ENCODE measurements at places on chromosomes 13 and 19. TPM values are rescaled to one million over a fixed set of nuclear protein-coding genes. Genes with fewer than 3 reads are reported as not detected.

DNA sequence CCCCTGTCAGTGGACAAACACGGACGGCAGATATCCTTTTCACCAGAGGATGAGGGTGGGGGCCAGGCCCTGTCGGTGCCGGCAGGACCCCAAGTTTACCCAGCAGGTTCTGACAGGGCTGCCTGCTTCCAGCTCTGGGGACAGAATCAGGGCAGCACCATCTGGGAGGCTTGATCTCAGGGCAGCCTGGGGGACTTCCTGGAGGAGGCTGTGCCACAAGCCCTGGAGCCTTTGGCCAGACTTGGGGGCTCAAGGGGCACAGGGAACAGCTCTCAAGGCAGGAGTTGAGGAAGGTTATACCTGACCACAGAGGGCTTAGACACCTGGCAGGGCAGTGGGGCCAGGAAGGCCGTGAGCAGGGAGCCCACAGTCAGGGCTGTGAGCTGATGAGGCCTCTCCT, 45.2 kb downstream of the COMP start:
- no peak for DNase-seq

DNA sequence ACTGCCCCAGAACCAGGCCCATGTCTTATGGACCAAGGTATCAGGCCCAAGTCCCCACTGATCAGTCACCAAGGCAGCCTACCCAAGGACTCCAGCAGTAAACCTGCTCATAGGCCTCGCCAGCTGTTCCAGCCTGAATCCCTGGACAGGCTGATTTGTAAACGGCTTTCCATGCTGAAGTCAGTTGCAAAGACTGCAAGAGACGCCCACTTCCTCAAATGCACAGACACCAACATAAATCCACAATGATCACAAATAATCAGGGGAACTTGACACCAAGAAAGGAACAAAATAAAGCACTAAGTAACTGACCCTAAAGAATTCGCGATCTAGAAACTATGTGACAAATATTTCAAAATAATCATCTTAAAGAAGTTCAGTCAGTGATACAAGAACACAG, 75.2 kb downstream of the RXFP2 start:
- no peak for DNase-seq

The PALM gene
- 43.7 TPM for total RNA-seq

The CHAF1A gene
- 69.9 TPM for total RNA-seq

- DNase-seq = no peak
These were observed 1476.5 kb upstream of the PRR20A start for GRCh38 chr13:55664178-55664577.

DNA sequence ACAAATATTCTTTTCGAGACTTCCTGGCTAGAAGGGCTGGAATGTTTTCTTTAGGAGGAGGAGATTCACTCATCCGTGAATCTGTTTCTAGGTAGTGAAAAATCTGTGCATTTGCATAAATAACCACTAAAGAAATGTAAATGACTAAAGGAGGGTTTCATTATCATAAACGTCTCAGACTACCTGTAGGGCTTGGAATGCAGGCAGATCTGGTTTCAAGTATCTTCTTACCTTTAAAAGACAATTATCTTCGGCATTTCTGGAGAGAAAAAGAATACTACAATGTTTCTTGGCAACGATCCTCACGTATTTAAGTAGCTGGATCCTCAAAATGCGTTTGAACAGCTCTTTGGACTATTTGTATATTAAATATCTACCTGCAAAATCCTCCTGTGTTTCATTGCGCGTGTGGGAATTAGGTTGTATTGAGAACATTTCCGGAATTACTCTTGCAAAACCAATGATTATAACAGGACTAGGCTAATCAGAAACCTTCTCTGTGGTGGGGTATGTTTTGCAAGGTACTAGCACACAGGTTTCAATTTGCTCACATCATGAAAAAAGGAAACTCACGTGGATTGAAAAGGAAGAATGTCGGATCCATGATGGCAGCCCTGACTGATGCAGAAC, 291.1 kb upstream of the ARGLU1 start:
- no peak for DNase-seq

- peak; percentile 52 for DNase-seq
These were observed 22.1 kb upstream of the POMP start for GRCh38 chr13:28636677-28637317.

GRCh38 chr13:72754111-72754510, 26.4 kb downstream of the BORA start:
- no peak for DNase-seq

- DNase-seq = no peak
These were observed 163.6 kb downstream of the DIAPH3 start for GRCh38 chr13:60000081-60000480.
